Fibroblast of skin of right biceps (primary cell): ENCODE measurements at places on chromosomes 2 and 18.

GRCh38 chr2:11248-11941 is 34.9 kb downstream of the FAM110C start:
- peak; percentile 3 for DNase-seq

- peak; percentile 24 for DNase-seq
Observed at GRCh38 chr2:64327510-64328414, 126.2 kb upstream of the LGALSL start.

- no peak for DNase-seq
Observed at GRCh38 chr18:70380915-70381896, 92.4 kb downstream of the SOCS6 start.

GRCh38 chr18:8707556-8708300 is 2.4 kb downstream of the MTCL1 start:
- DNase-seq, result peak; percentile 71

DNA sequence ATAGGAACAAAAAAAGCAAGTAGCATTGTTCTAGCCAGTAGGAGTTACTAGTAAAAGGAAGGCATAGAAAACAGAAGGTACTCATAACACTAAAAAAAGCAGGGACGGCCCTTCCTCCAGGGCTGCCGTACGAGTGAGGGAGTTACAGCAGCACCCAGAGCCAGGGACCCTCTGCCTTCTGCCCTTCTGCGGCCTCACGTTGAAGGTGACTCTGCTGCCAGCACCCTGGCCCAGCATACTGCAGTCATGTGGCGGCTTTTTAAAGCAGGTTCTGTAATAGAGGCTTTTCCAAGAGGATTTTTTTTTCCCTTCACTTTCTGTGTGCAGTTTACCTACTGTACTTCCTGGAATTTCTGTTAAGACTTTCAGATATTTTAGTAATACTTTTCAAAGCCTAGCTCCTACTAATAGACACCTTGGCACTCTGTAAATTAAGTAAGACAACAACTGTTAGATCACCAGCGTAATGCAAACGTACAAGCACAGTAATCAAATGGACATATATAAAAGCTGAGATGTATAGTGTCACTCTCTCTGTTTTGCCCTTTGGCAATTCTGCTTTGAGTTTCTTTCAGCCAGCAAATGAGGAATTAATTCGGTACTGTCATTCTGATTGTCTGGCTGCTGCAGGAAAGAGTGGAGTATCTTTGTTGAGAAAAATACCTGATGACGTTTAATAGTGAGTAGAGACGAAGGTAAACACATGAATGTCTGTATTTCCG is 161.5 kb downstream of the PTGR3 start:
- no peak for DNase-seq

DNA sequence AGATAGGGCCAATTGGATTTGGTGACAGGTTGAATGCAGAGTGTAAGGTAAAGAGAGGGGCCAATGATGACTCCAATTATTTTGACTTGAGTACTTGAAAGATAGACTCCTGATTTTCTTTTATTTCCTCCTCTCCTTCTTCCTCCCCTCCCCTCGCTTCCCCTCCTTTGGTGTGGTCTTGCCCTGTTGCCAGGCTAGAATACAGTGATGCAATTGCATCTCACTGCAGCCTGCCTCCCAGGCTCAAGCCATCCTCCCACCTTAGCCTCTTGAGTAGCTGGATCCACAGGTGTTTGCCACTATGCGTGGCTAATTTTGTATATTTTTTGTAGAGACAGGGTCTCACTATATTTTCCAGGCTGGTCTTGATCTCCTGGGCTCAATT is 2.3 kb downstream of the DGUOK start:
- DNase-seq, result no peak

GRCh38 chr2:217258170-217258569 is 398.3 kb upstream of the TNP1 start:
- DNase-seq, result no peak

DNA sequence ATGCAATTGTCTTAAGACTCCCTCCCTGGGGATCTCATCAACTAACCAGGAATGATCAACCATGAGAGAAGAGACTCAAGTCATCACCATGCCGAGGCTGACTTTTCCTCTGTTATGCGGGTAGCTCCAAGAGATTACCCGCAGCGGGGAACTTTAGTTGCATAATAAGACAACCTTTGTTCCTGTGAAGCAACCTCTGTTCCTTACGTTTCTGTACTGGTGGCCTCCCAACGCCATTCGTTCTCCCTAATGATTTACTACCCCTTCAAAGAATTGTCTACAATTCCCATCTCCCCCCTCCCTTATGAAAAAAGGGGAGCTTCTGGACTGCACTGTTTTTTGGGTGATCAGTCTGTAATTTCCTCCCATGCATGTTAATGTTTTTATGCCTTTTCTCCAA is 66.1 kb upstream of the LRPPRC start:
- no peak for DNase-seq
